ENCODE measurements at places on chromosomes 7 and 10. TPM values are rescaled to one million over a fixed set of nuclear protein-coding genes. Genes with fewer than 3 reads are reported as not detected.

The MSMB gene
- total RNA-seq: not detected

The STOX1 gene
- total RNA-seq: 7.4 TPM

The SH2D4B gene
- total RNA-seq: not detected

The PRR15 gene
- total RNA-seq: not detected

The EBF3 gene
- total RNA-seq: 28.6 TPM

The HOXA2 gene
- total RNA-seq: not detected

The CHAT gene
- 1.8 TPM for total RNA-seq

The CDH23 gene
- total RNA-seq: 75.4 TPM

The H2BK1 gene
- total RNA-seq: not detected

The C10orf62 gene
- total RNA-seq: not detected

The COL17A1 gene
- total RNA-seq: 17.3 TPM

The SPDYE1 gene
- total RNA-seq: not detected

The TEX47 gene
- total RNA-seq: not detected

The AGAP5 gene
- total RNA-seq: 8.0 TPM

The DPYSL4 gene
- 55.0 TPM for total RNA-seq

The GRM3 gene
- 7.2 TPM for total RNA-seq

The UCMA gene
- not detected for total RNA-seq

The CFAP70 gene
- total RNA-seq: 4.9 TPM

The KCNIP2 gene
- 12.5 TPM for total RNA-seq

The LDB3 gene
- total RNA-seq: 24.9 TPM
